ENCODE measurements at places on chromosomes 5 and 9.

DNA sequence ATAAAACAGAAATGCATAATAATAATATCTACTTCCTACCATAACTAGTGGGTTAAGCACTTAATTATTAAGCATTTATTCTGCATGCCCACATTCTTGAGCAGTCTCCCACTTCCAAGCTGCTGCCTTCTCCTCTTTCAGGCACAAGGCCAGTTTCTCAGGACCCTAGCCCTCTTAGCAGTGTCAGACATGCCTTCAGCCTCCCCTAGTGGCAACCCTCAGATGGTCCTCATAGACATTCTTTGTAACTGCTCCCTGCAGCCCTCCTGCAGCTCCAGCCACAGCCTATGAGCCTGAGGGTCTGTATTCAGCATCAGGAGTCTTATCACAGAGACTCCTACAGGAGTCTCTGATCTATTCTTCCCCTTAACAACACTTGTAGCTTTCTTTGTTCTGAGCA lies 3.9 kb downstream of the IL9 start:
- DNase-seq = peak; percentile 4

- DNase-seq = no peak
These were observed 53.0 kb downstream of the ZNF622 start for GRCh38 chr5:16412556-16412955.

DNA sequence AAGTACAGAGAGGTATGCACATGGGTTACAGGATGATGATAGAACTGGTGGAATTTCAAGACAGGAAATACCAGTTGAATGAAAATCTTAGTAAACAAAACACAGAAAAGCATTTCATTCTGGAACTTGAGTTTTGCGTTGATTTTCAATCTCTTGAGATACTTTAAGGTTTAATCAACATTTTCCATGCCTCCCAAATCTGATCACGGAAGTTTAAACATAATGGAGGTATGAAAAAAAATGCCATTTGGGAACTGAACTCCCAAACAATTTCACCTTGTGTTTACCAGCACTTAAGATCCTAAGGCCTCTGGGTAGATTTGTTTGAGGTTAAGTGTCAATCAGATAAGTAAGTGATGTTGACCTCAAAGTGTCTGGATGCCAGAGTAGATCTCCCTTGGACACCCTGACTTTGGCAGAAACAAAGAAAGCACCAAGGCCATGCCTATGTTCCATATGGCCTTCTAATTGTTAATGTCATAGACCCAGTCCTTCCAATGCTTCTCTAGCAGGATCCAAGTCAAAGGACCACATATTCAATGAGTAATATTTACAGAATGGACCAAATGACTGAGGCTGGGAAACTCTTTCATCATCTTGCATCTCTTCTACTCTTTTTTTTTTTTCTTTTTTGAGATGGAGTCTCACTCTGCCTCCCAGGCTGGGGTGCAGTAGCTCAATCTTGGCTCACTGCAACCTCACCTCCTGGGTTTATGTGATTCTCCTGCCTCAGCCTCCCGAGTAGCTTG lies 216.9 kb downstream of the ARRDC3 start:
- no peak for DNase-seq

GRCh38 chr5:34021334-34021733 lies 13.5 kb upstream of the AMACR start:
- no peak for DNase-seq

GRCh38 chr9:129936222-129936621 lies 101.0 kb downstream of the USP20 start:
- DNase-seq = peak; percentile 43

DNA sequence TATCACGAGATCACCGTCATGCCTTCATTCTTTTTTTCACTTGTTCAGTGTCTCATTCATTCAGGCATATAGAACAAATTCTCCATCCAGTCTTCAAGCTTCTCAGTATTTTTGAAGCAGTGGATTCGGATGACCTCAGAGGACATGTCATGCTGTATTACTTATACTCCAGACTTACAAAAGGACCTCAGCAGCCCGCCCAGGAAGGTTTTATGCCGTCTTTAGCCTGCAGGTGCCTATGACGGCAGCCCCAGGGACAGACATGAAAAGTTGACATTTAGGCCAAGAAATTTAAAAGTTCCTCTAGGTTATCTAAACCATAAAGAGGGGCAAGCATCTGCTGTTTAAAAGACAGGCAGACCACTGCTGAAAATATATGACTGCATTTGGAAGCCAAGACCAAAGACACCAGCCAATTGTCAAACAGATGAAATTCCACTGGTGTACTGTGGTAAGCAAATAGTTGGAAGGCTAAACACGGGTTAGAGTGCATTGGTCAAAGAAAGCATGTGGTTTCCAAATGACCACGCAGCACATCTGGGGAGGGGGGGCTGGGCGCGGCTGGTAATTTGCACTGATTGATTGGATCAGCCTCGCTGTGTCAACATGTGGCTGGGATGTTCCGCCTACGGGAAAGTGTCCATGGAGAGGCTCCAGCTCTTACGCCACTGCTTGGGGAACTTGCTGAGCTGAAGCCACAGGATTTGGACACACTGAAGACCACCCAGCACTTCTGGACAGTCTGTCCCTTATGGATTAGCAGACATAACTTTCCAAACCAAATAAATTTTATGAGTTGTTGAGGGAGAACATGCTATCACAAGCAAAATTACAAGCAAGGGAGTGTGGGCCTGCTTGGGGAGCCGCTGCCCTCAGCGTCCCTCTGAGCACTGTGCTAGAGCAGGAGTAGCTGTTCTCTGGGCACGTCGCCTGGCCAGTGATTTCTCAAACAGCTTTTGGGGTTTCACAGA lies 173.6 kb downstream of the FANCC start:
- DNase-seq = no peak

- DNase-seq = no peak
These were observed 291.4 kb downstream of the CSNK1G3 start for GRCh38 chr5:123803359-123803758.

GRCh38 chr9:126516561-126516935 lies 97.2 kb upstream of the LMX1B start:
- DNase-seq = no peak

DNA sequence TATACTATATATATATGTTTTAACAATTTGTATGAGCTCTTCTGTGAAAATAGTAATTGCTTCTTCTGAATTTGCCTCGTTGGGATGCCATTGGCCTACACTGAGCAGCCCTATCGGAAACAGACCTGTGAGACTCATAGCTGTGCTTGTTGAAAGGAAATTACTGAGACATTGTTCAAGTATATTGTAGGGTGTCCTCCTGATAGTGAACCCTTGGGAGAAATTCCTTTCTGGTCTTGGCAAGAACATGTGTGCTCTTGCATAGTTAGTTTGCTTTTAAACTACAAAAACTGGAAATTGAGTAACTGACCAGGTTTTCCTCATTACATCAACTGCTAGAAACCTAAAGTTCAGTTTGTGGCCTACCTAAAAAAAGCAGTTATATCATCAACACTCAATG lies 160.9 kb downstream of the LURAP1L start:
- DNase-seq = no peak

- DNase-seq = no peak
These were observed 48.4 kb upstream of the ANKRD33B start for GRCh38 chr5:10515492-10515891.

- DNase-seq = peak; percentile 90
These were observed 19.1 kb downstream of the PTGS1 start for GRCh38 chr9:122389799-122390481.

DNA sequence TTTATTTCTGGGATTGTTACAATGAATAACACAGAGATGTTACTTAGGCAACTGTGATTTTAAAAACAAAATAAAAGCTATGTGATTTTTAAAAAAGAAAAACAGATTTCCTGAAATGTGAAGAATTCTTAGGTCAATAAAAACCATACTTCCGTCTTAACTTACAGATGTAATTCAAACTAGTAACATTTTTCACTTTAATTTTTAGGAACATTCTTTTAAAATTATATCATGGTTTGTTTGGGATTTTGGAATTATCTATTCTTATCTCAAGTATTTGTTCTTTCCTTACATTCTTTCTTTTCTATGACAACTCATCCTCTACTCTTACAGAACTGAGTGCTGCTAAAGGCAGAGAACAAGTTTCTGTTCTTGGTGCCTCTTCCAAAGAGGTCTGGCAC lies 159.5 kb downstream of the RAPGEF6 start:
- no peak for DNase-seq

- DNase-seq = no peak
These were observed 39.2 kb upstream of the ELOVL7 start for GRCh38 chr5:60883229-60883628.

- DNase-seq = no peak
These were observed 206.4 kb downstream of the C9orf50 start for GRCh38 chr9:129414377-129414992.

GRCh38 chr5:59999056-59999455 lies 105.5 kb upstream of the PDE4D start:
- no peak for DNase-seq

DNA sequence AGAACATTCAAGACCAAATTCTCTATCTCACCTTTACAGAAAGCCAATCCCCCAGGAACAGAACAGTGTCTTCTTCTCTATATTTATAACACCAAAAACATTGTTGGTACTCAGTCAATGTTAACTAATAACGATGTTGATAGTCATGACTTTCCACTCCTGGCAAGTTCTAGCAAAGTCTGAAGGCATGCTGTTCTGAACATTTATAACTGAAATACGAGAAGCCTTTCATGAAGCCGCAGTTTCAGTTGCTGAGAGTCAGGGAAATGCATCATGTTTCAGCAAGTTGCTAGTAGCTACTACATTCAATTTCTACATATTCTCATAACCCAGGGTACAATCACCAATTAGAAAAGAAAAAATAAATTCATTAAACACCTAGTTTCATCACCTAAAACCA lies 301.4 kb downstream of the PDE4D start:
- no peak for DNase-seq

GRCh38 chr5:89712134-89712700 lies 697.3 kb downstream of the CETN3 start:
- no peak for DNase-seq

DNA sequence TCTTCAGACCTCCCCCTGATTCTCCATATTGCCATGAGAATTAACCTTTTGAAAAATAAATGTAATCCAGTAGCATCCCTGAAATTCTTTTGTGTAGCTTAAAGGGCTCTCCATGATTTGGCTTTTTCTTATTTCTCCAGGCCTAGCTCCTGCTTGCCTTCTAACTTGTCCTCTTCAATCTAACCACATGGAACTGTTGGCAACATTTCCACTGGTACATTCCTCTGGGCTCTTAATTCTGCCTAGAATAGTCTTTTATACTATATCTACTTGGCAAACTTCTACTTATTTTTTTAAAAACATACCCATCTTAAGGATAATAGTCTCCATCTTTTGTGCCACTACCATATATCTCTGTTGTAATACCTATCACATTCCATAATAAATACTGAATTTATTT lies 54.1 kb downstream of the GNG10 start:
- DNase-seq = no peak

GRCh38 chr9:79289856-79290255 lies 281.9 kb upstream of the TLE4 start:
- no peak for DNase-seq

GRCh38 chr5:59745415-59745863 lies 148.1 kb downstream of the PDE4D start:
- DNase-seq = no peak

GRCh38 chr5:34854459-34855174 lies 15.7 kb downstream of the TTC23L start:
- no peak for DNase-seq

- peak; percentile 76 for DNase-seq
These were observed 24.5 kb downstream of the PRRC2B start for GRCh38 chr9:131418143-131419025.

DNA sequence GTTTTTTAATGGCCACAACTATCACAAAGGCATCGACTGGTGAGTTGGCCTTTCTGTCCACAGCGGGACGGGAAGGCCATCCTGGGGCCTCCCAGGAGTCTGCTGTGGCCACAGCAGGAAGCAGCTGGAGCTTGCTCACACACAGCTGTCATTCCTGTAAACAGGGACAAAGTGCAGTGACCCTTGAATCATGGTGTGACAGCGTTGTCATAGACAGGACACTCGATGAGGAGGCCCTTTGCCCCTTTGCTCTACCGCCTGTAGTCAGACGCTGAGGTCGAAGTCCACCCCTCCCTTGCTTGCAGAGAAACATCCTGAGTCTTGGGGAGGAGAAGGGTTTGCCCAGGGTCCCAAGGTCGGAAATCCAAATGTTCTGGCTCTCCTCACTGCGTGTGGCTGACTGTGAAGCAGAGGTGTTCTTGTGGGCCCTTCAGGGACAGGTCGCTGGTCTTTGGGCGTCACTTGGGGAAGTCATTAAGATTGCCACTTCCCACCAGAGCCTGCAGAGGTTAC lies 35.1 kb downstream of the NDST1 start:
- no peak for DNase-seq

GRCh38 chr9:79116041-79116440 lies 455.7 kb upstream of the TLE4 start:
- DNase-seq = peak; percentile 41

Measured in NCI-H2171 treated with DMSO at 0.1 percent for 48 hours (cell line).